HS-27A (cell line): ENCODE measurements at places on chromosomes 13 and 19.
A peak's percentile ranks its signal among the peaks of the same experiment; 100 is the strongest.

- no peak for DNase-seq
Observed at GRCh38 chr19:1590641-1591397, 1.8 kb downstream of the MBD3 start.

GRCh38 chr13:36814465-36814864 is 4.6 kb upstream of the RFXAP start:
- DNase-seq: no peak

GRCh38 chr19:46797881-46798280 is 9.5 kb upstream of the SLC1A5 start:
- no peak for DNase-seq

GRCh38 chr19:19420570-19421298 is 15.3 kb downstream of the GATAD2A start:
- DNase-seq: no peak

DNA sequence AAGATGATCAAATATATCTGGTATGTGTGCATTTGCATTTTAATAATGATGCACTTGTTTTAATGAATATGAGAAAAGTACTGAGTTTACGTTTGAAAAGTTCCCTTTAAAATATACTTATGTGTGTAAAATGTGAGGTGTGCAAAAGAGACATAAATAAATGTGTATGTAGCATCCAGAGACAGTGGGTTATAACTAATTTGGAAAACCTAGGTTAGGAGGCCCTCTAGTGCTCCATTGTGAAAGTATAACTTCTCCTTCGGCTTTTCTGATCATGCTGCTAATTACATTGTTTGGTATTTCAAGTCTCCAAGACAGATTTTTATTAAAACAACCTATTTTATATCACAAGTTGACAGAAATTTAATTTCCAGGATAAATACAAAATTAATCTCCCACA is 30.1 kb downstream of the SCEL start:
- peak; percentile 4 for DNase-seq

GRCh38 chr13:26222520-26223046 is 469 bp upstream of the RNF6 start:
- no peak for DNase-seq

- DNase-seq: peak; percentile 84
Observed at GRCh38 chr13:44312834-44313551, 60.6 kb upstream of the SERP2 start.

- DNase-seq: no peak
Observed at GRCh38 chr19:37691881-37692504, 27.6 kb downstream of the ZNF607 start.

- no peak for DNase-seq
Observed at GRCh38 chr13:49877629-49878218, 58.4 kb downstream of the SPRYD7 start.

DNA sequence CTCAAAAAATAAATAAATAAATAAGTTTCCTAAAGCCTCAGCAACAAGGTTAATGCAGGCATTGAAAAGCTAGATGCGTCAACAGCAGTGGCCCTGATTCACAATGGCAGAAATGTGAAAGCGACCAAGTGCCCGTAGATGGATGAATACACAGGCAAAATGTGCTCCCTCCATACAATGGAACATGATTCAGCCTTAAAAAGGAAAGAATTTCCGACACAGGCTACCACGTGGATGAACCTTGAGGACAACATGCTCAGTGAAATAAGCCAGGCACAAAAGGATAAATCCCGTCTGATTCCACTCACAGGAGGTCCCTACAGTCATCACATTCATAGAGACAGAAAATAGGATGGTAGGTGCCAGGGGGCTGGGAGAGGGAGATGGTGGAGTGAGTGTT is 31.7 kb downstream of the INSR start:
- DNase-seq: no peak

- no peak for DNase-seq
Observed at GRCh38 chr19:30551271-30551670, 179.1 kb downstream of the ZNF536 start.

GRCh38 chr13:23692816-23693215 is 122.6 kb downstream of the TNFRSF19 start:
- no peak for DNase-seq

DNA sequence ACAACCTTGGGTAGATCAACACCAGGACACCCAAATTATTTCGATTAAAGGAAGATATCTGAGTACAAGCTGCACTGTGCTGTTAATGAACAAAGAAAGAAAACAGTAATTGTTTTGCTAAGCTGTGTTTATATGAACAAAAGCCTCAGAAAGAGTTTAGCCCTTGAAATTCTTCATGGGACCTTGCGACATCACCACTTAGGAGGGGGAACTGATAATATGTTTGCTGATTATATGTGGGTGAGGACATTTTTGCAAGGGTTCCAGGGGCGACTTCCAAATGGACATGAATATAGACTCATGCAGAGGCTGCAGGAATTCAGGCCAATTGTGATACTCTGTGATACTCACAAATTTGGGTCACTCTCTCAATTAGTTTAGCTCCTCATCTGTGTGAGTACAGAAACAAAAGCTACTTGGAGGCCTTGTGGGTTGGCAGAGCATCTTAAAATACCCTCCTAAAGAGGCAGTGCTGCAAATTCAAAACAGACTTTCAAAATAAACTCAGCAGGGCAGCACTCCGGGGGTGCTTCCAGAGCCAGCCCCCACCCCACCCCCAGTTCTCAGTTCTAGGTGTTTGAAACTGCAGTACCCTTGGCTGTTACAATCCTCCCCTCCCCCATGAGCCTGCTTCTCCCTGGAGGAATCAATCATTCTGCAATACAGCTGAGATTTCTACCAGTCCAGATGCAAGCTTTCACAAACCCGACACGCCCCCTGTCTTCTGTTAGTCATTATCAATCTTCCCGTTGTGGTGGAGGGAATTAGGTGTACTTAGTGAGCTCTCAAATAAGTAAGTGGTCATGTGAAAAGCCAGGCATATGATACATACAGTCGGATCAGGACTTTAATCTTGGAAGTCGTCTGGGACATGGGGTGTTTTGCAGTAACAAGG is 97.0 kb upstream of the MBNL2 start:
- no peak for DNase-seq

DNA sequence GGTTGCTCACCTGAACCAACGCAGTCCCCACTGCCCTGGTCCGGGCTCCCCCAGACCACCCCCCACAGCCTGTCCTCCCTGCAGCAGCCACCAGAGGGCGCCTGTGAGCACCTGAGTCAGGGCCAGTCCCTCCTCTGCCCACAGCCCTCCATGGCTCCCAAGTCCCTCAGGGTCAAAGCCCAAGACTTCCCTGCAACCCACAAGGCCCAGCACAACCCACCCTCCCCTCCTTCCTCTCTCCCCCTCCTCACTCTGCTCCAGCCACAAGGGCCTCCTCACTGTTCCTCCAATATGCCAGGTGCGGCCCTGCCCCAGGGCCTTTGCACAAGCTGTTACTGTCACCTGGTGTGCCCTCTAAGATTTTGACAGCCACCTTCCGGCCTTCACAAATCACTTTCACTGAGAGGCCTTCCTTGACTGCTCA is 10.9 kb downstream of the GNA15 start:
- DNase-seq: no peak

- DNase-seq: no peak
Observed at GRCh38 chr13:88544836-88545235, 873.7 kb downstream of the SLITRK5 start.

DNA sequence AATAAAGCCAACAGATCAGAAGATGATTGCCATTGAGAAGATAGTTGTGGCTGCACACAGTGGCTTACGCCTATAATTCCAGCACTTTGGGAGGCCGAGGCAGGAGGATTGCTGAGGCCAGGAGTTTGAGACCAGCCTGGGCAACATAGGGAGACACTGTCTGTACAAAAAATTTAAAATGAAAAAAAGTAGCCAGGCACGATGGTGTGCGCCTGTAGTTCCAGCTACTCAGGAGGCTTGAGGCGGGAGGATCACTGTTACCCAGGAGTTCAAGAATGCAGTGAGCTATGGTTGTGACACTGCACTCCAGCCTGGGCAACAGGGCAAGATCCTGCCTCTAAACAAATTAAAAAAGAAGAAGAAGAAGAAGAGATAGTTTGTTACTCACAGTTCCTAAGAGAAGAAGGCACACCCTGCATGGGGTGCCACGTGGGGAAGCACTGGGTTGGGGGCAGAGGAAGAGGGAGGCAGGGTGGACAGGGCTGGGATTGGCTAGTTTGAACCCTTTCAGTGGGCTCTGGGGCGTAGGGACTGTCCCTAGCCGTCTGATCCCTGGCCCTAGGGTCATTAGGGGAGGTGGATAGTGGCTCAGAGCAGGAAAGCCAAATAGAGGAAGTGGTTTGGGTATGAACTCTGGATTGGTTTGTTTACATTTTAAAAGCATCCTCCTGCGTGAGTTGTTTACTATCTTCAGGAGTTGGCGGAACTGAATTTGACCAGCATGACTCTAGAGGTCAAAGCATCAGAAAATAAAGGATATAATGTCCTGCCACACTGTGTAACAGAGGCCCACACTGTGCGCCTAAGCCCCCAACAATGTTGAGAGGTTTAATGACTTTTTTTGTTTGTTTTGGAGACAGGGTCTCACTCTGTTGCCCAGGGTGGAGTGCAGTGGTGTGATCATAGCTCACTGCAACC is 60.5 kb upstream of the MEDAG start:
- DNase-seq: no peak

- DNase-seq: no peak
Observed at GRCh38 chr19:54677217-54677616, 14.4 kb downstream of the LILRB4 start.

DNA sequence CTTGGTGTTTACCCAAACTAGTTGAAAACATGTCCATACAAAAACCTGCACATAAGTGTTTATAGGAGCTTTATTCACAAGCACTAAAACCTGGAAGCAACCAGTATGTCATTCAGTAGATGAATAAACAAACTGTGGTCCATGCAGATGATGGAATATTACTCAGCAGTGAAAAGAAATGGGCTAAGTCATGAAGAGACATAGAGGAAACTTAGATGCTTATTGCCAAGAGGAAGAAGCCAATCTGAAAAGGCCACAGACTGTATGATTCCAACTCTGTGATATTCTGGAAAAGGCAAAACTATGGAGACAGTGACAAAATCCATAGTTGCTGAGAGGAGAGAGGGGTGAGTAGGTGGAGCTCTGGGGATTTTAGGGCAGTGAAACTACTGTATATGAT is 38.8 kb upstream of the MCF2L start:
- no peak for DNase-seq

GRCh38 chr19:2627319-2627829 is 75.1 kb downstream of the GNG7 start:
- DNase-seq: peak; percentile 92

DNA sequence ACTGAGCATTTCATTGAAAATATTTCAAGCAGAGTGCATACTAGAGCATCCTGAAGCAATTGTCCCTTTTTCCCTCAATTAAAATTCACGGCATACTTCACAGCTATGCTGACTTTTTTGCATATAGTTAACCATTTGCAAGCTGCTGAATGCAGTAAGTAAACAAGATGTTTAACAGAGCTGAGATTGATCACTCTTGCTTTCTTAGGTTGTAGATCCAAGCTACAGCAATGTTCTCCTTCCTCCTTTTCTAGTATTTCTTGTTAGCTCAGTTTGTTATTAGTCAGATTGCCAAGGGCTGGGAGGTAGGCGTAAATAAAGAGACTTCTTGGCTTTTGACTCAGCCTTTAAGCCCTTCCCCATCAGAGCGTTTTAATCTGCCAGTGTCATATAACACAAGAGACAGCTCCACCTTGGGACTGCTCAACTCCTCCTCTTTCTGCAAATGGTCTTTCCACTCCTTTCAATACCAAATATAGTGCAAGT is at the start of gene SLITRK6:
TSS of gene SLITRK6 (minus strand) at position 323 of the 486 bp plus-strand sequence. CDS start 2,911 bp downstream, outside the sequence.
- no peak for DNase-seq

GRCh38 chr13:77519808-77520207 is 15.7 kb upstream of the SCEL start:
- DNase-seq: no peak

GRCh38 chr19:50723069-50723468 is at the start of gene CLEC11A:
CLEC11A (plus strand) TSS chr19:50723364; CDS start chr19:50723526, 162 bp downstream.
- DNase-seq: no peak

- no peak for DNase-seq
Observed at GRCh38 chr13:74675182-74675581, 541.0 kb upstream of the KLF12 start.

DNA sequence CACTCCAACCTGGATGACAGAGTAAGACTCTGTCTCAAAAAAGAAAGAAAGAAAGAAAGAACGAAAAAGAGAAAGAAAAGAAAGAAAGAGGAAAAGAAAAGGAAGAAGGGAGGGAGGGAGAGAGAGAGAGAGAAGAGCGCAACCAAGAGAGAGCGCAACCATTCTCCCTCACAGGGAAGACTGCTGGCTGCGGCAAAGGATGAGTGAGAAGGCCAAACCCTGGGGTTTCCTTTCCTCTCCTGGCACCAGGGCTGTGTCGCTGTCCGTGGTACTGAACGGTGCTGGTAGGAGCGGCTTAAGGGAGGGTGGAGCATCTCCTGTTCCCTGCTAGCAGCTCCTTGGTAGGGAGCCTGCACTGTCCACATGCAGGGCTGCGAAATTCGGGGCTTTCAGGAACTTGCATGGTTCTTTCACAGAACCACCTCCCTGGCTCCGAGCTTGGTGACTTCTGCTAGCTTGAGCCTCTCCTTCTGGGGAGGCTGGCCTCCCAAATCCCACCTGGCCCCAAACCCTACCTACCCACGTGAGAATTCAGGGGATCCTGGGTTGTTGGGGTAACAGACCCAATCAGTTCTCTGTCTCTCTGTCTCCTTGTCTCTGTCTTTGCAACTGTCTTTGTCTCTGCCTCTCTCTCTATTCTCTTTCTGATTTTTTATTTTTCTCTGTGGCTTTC is 51.1 kb upstream of the ZNRF4 start:
- peak; percentile 49 for DNase-seq

DNA sequence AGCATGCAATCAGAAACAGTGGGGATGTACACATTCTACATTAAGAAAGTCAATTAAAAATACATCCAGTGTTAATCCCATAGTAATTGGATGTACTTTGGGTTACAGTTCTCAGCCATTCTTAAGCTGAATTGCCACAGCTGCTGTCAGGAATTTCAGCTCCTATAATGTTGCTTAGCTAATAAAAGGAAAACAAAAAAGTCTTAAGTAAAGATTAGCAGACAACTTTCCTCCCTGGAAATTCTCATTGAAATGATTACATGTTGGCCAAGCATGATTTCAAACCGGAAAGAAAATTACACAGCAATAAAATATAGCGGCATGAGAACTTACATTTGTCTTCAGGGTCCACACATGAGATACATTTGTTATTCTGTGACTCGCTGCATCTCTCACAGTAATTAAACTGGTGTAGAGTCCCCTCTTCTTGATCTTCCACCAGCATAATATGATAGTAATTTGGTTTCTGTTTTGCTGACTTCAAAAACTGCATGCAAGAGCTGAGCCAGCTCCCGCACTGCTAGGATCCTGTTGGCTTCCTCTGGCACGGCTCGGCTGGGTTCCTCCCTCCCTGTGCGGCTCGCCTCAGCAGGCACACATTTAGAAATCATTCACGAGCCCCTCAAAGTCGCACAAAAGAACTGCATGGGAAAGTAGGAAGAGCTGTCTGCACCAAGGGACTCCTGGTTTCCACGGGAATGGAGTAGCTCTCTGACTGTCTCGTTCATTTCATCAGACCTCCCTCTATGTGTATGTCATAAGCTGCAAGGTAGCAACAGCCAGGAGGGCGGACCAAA is at the start of gene HTR2A:
TSS of gene HTR2A (minus strand) at position 713 of the 797 bp plus-strand sequence. CDS start 1,147 bp downstream, outside the sequence.
- DNase-seq: no peak

DNA sequence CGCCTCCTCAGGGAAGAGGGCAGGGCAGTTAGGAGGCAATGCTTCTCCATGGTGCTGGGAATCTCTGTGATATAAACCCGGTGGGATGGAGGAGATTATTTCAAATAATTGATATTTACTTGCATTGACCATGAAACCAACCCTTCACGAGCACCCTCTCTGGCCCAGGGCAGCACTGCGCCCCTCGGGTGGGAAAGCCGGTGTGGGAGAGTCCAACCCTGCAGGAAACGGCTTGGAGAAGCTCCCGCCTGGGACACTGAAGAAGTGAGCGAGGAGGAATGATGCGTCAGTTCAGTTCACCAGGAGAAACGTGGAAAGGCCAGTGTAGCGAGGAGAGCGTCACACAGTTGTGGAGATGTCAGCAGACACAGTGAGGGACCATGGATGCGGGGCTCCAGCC is 99.9 kb downstream of the COL4A2 start:
- DNase-seq: no peak
